ENCODE measurements at places on chromosomes 4 and X.

- DNase-seq, result peak; percentile 12
Measured at GRCh38 chr4:154714339-154715040, 29.3 kb upstream of the LRAT start.

DNA sequence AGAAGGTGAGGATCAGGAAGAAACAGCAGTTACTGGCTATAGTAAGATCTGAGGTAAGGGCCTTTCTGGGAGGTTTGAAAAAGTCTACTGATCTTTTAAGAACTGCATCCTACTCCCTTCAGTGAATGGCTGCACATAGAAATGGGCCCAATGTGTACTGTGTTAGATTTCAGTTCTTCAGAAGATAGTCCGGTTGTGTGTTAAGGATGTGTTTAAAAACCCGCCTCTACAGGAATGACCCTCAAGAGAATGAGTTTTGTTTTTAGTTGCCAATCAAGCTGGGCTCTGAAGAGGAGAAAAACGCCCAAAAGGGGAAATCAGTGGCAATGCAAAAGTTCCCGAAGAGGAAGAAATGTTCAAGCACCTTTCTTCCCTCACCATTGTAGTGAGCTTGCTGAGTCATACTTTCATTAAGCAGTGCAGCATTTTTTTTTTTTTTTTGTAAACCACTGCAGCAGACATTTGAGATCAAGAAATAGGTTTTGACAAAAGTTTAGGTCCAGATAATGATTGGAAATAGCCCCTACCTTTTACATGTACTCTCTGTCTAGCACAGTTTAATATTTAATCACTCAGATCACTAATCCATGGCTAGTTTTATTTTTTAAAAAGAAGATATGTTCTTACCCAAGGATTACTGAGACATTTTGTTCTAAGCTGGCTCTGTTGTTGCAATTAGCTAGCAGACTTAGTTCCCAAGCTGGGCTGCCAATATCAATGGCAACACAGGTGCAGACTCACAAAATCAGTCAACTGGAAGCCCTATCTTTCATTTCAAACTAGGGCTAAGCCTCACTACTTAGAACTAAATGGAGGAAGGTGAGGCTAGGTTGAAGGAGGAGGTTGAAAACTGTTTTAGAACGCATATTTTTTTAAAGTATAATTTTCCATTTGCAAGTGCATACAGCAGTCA, 7.0 kb upstream of the TRPC5OS start:
- DNase-seq, result no peak

- DNase-seq, result no peak
Measured at GRCh38 chr4:57443308-57443707, 333.1 kb upstream of the IGFBP7 start.

- DNase-seq, result no peak
Measured at GRCh38 chr4:157722146-157722545, 450.7 kb downstream of the GASK1B start.

DNA sequence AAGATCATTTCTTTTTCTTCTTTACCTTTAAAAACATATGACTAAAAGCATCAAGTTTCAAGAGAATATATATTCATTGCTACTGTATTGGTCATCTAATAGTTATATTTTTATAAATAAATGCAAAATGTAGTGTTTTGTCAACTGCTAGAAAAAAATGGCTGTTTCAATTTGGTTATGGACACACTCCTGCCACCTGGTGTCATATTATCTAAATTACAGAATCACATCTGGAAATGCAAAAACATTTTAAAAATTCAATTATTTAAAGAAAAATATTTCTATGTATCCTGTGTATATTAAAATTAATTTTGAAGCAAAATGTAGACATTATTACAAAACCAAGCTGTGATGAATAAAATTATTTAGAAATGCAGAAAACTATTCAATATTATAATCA, 329.4 kb upstream of the PCDH18 start:
- DNase-seq, result no peak

DNA sequence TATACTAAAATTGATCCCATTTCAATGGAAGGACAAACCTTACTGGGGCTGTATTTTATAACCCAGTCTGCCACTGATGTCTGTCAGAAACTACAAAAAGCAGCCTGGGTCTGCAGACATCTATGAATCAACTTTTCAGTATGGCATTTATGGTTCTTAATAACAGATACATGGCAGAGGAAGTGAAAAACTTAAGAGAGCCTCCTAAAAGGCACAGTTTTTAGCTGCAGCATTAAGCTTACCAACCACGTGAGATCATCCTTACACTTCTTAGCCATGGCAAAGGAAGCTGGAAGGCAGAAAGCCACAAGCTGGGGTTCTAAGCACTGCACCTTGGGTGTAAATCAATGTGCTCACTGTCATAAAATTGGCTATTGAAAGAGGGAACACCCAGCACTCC, 16.6 kb upstream of the UGT2B17 start:
- no peak for DNase-seq

DNA sequence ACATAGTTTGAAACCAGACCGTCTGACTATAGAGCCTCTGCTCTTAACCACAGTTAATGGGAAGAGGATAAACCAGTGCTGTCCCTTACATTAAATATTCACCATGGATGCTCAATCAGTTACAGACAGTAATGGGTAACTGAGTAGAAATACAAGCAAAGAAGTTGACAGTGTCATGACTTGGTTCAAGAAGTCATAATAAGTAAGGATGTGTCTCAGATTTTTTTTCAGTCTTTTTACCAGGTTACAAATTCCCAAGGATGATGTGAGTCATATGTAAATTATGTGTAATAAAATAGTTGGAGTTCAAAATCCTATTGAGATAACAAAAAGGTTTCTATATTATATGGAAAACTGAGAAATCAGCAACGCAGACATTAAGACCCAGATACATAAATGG, 31.1 kb downstream of the ZCCHC4 start:
- no peak for DNase-seq

DNA sequence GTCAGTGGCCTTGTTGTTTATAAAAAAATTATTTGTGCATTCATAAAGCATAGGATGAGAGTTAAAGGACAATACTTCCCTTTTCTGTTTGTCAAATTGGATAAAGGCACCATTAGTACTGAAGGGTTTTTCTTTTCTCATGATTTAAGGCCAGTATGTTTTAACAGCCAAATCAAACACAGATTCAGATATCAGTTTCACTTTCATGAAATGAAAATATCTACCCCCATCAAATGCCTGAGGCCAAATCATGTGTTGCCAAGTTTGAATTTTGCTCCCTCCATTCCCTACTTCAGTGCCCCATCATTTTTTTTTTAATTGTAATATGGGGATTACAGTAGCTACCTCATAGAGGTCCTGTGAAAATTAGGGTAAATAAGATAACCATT, 745.9 kb downstream of the RPA4 start:
- DNase-seq, result no peak

- no peak for DNase-seq
Measured at GRCh38 chr4:189838821-189839497, 101.7 kb upstream of the FRG1 start.

- DNase-seq, result no peak
Measured at GRCh38 chr4:173410079-173410478, 11.2 kb upstream of the SCRG1 start.

DNA sequence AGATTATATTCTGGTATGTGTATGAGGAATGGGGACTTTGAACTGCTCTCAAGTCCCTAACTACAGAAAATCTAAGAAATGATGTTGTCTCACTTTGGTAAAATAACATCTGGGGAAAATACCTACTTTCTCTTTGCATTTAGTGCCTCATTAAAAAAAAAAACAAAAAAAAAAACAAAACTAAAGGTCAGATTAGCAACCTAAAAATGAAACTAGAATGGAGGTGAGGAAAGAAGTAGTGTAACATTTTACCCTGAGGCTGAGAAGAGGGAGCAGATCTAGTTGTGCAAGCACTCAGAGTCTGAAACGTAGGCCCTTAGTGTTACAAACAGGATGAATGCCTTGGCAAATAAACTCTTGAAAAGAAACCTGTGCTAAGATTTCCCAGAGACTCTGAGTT, 56.0 kb downstream of the VGLL1 start:
- no peak for DNase-seq

DNA sequence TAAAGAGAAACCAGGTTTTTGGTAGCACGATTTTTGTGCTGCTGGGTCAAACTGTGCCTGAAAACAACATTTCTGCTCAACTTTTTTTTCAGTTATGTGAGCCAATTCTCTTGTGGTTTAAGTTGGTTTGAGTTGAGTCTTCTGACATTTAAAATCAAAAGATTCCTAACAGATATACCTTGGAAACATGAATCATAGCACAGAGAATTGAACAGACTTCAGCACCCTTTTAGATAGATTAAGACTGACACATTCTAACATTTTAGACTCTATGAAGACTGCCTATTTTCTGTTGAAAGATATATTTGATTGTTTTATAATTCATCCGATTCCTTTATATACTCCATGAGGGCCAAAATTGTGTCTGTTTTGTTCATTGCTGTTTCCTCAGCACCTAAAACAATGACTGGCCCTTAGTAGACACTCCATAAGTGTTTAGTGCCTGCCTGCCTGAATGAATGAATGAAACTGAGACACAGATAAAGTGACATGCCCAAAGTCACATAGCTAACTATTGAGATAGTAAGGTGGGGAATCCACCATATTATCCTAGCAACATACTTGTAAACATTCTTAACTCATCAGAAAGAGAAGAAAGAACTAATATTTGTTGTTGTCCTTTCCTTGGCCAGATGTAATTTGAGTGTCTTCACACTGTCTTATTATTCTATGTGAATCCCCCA, 624.0 kb downstream of the MID1IP1 start:
- no peak for DNase-seq

DNA sequence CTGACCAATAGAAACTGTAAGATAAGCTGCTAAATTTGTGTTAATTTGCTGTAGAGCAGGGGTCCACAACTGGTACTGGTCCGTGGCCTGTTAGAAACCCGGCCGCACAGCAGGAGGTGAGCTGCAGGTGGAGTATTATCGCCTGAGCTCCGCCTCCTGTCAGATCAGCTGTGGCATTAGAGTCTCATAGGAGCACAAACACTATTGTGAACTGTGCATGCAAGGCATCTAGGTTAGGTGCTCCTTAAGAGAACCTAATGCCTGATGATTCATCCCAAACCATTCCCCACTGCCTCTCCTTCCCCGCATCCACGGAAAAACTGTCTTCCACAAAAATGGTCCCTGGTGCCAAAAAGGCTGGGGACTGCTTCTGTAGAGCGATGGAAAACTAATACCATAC, 19.7 kb downstream of the FBXW7 start:
- peak; percentile 20 for DNase-seq

DNA sequence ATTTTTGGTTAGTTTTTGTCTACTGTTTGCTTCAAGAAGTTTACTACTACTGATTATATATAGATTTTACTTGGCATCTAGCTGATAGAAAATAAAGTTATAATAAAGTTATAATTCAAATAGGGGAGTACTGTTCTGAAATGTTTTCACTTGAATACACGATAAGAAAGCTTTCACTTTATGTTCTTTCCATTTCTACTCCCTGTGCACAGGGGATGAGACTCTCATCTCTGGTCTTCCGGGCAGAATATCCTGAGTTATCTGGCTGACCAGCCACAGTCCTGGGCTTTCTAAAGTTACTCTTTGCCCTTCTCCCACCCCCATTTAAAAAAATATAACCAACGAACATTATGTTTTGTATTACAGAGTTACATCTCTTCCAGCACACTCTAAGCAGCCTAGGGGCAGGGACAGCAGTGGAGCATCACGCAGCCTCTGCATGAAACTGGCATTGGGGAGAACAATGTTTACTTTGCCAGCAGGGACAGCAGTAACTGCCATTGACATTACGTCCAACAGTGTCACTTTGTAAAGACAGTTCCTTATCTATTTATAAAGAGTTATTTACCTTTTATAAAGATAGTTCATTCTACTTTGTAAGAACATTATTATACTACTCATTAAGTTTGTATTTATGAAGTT, 64.3 kb downstream of the METTL14 start:
- no peak for DNase-seq

DNA sequence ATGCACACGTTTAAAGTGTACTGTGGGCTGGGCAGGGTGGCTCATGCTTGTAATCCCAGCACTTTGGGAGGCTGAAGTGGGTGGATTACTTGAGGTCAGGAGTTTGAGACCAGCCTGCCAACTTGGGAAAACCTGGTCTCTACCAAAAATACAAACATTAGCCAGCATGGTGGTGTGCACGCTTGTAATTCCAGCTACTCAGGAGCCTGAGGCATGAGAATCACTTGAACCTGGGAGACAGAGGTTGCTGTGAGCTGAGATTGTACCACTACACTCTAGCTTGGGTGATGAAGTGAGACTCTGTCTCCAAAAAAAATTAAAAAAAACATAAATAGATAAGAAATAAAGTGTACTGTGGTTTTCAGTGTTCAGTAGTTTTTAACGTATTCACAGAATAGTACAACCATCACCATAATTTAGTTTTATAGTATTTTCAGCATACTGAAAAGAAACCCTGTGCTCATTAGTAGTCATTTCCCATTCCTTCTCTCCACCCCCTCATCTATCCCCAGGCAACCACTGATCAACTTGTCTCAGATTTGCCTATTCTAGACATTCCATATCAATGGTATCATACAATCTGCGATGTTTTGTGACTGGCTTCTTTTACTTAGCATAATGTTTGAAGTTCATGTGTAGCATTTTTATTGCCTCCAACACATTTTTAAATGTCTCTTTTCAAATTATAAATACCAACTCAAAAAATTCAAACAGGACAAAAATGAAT, 19.1 kb downstream of the SLAIN2 start:
- peak; percentile 30 for DNase-seq

GRCh38 chrX:150587585-150588503, 19.4 kb downstream of the MTM1 start:
- DNase-seq, result no peak

DNA sequence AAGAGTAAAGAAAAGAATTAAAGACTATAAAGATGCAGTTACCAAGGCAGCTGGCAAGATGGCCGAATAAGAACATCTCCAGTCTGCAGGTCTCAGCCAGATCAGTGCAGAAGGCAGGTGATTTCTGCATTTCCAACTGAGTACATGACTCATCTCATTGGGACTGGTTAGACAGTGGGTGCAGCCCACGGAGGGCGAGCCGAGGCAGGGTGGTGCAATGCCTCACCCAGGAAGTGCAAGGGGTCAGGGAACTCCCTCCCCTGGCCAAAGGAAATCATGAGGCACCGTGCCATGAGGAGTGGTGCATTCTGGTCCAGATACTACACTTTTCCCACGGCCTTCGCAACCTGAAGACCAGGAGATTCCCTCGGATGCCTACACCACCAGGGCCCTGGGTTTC, 20.5 kb downstream of the SPIN4 start:
- peak; percentile 86 for DNase-seq

DNA sequence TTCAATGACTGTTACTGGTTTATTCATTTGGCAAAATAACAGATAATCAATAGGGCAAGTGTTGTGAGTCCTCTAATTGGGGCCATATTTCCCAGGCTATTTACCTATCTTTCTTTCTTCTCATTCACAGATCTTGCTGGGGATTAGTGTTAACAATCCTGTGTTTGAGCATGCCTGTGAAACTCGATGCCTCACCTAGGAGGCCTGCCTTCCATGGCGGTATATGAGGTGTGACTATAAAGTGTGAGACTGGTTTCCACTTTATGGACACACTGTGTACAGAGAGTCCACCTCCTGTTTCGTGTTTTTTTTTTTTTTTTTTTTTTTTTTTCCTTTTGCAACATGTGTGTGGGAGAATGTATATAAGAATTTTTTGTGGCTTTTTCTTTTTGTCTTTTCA, 199.3 kb downstream of the BMPR1B start:
- no peak for DNase-seq

Data from NCI-H226 (cell line).